ENCODE measurements at places on chromosomes 3 and 15.

DNA sequence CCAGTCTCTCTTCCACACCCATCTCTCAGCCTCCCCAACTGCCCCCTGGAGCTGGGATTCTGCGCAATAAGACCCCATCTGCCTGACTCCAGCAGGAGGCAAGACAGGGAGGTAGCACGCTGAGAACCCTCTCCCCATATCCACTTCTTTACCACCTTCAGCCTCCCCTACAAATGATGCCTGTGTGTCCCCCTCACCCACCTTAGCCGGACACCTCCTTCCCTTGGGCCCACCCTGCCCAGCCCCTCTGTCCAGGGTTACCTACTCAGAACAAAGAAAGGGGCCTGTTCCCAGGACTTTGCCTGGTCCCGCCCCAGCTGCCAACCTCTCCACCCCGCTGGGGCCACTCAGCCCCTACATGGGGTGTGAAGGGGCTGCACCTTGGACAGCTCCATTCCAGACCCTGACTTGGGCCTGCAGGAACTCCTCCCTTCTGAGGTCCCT, 40.8 kb upstream of the ATP2B2 start:
- DNase-seq, result no peak

GRCh38 chr3:147924755-147925154, 515.6 kb downstream of the ZIC1 start:
- DNase-seq, result no peak

DNA sequence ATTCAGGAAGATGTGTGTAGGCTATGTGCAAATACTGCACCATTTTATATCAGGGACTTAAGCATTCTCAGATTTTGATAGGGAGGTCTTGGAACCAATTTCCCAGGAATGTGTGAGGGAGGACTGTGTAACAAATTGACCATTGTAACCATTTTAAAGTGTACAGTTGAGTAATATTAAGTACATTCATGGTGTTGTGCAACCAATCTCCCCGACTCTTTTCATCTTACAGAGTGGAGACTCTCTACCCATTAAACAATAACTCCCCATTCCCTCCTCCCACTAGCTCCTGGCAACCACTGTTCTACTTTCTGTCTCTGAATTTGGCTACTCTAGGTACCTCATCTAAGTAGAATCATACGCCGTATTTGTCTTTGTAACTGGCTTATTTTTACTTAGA, 5.1 kb downstream of the RCN2 start:
- DNase-seq, result no peak

GRCh38 chr3:151145713-151146070, 57.3 kb downstream of the GPR171 start:
- no peak for DNase-seq

- no peak for DNase-seq
These were observed 84.3 kb upstream of the FXR1 start for GRCh38 chr3:180828001-180828720.

GRCh38 chr3:113977822-113978221, 30.0 kb downstream of the ZDHHC23 start:
- DNase-seq, result no peak

DNA sequence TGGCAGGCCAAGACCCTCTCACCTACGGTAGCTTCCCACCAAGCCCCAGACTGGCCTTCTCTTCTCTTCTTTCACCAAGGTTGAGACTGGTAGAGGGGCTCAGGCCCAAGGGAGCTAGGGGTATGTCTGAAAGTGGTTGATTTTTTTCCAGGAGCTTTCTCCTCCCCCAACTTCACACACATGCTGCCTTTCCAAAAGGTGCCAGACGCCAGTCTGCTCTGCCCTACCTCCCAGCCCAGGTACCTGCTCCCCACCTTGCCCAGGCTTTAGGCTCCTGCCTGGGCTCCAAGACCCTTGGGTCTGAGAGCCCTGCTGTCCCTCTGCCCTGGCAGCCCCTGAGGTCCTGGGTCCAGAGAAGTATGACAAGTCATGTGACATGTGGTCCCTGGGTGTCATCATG, 28.4 kb downstream of the MAPKAPK3 start:
- DNase-seq, result no peak

- no peak for DNase-seq
These were observed 235.5 kb downstream of the PDZRN3 start for GRCh38 chr3:73389117-73389813.

DNA sequence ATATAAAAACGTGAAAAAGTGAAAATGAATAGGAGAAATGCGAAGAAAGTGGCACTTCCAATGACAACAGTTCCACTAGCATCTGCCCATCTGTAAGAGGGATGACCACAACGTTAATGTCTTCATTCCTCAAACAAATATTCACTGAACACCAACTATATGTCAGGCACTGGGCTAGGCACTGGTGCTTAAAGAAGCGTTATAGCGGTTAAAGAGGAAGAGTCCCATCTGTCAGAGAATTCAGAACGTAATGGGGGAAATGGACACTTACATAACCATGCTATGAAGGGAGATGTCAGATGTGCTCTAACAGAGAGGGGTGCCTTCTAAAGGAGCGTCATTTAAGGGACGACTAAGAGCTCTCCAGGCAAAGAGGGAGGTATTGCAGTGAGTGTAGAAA, 8.2 kb downstream of the RUBCN start:
- no peak for DNase-seq

DNA sequence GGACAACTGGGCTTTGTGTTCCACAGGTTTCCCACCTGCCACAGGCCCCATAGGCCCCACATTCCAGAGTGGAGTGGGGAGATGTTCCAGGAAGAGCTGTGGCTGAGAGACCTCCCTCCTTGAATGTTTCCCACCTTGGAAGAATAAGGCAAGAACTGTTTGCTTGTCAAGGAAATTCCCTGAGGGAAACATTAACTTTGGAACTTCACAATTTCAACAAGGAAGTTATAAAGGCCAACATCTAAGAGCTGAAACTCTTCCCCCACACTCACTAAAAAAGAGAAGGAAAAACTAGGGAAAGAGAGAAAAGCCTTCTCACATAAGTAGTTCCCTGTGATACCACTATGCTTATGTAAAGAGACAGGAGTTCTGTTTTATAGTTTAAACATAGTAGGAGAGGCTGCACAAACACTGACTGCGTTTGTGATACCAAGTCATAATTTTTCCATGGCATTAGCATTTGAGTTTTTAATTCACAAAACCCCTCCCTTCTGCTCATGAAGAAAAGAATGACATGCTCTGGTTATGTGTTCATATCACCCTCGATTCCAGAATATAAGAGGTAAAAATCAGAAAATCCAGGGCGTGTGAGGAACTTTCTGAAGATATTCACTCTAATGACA, 39.8 kb upstream of the SPRED1 start:
- DNase-seq, result no peak

DNA sequence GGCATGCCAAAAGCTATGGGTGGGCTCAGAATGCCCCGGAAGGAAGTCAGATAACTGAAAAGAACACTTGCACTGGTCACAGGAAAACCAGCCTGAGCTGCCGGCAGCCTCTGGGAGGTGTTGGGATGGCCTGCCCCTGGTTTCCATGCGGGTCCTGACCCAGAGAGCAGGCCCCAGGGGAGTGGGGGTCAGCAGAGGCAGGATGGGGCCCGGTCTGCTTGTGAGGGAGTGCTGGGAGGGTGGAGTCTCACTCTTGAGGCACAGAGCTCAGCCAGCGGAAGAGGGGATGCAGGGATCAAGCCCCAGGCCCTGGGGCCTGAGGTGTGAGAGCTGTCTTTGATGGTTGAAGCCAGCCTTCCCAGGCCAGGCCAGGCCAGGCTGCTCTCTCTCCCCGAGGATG, 2.4 kb upstream of the RPUSD3 start:
- no peak for DNase-seq

DNA sequence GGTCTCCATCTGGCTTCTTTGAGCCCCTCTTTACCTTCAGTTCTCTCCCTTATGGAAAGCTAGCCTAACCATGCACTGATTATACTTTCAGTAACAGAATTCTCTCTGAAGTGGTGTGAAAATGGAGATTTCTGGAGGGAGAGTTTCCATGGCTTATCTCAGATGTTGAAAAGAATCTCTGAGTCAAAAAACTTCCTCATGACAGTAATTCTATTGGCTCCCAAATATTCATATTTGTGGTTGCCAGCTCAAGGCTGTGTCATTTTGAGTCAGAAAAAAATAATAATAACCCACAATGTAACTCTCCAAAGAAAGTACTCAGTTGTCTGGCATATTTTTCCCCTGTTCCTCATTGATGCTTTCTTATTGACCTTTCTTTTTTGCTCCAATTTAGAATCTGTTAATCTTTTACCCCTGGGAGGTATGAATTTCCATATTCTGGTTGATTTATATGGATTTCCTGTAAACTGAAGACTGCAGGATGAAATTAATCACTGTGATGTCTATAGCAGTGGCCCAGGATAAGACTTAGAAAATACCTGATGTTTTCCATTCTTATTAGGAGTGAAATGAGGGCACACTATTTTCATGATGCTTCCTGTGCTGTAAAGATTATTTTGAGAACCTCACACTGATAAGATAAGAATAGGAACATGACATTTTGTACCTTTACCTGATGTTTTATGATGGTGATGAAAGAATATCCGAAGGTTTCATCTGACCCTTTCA, 149.5 kb upstream of the EPHA3 start:
- DNase-seq, result no peak

DNA sequence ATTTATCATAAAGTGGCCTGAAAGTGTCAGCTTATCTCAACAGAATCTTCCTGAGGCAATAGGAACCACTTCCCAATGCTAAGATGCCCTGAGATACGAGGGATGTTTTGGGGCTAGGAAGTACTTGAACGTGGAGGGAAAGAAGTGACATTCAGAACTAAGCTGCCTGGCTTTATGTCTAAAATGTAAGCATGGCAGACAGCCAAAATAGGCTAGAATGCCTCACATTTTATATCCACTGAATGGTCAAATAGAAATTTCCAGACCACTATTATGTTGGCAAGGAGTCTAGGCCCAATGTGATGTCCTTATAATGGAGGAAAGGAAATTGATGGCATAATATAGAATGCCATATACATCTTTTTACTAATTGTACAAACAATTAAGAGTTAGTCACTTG, 154.9 kb downstream of the PEX5L start:
- no peak for DNase-seq

- DNase-seq, result no peak
These were observed 6.0 kb upstream of the ALPK3 start for GRCh38 chr15:84811151-84811550.

- no peak for DNase-seq
These were observed 39.0 kb downstream of the TAMM41 start for GRCh38 chr3:11807686-11808085.

GRCh38 chr3:106740116-106740515, 637.1 kb upstream of the CCDC54 start:
- no peak for DNase-seq

DNA sequence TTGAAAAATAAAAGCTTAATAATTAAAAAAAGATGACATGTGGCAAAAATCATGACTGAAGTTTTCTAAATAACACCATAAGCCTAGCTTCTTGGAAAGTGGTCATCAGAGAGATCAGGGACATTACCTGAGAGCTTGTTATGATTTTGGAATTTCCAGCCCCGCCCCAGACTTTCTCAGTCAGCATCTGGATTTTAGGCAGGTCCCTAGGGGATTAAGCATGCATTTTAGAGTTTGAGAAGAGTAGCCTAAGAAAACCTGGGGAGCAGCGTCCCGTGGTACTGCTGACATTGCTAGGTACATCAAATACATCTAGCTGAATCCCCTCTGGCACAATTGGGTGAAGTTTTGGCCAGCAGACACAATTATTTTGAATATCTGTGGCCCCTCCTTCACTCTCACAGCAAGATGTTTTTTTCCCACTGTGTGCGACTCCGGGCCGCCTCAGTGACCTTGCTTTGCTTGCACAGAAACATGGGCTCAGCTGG, 58.7 kb upstream of the MEF2A start:
- no peak for DNase-seq

- no peak for DNase-seq
These were observed 17.5 kb downstream of the STAC start for GRCh38 chr3:36397841-36398240.

DNA sequence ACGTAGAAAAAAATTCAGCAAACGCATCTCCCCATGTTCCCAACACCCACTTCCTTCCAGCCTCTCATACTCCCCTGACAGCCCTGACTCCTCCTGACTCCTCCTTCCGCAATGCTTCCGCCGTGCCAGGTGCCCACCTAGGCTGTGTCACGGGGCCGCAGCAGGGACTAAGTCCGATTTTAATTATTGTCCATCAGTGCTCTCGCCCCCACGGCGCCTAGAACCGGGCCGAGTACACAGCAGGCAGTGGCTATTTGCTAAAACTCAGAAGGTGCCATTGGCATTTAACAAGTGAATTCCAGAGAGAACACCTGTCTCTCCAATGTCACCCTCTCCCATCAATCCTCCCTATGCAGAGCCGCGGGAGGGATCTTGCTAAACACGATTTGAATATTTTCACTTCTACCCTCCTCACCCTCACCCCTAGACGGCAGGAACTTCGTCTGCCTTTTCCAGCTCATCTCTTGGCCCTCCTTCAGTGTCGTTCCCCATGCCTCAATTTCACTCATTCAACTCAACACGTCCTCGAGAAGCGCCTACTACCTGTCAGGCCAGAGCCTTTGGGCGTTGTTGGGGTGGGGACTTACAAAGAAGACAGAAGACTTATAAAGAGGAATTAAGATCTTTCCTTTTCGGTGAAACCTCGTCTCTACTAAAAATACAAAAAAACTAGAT, 11.5 kb upstream of the SHF start:
- DNase-seq, result no peak

DNA sequence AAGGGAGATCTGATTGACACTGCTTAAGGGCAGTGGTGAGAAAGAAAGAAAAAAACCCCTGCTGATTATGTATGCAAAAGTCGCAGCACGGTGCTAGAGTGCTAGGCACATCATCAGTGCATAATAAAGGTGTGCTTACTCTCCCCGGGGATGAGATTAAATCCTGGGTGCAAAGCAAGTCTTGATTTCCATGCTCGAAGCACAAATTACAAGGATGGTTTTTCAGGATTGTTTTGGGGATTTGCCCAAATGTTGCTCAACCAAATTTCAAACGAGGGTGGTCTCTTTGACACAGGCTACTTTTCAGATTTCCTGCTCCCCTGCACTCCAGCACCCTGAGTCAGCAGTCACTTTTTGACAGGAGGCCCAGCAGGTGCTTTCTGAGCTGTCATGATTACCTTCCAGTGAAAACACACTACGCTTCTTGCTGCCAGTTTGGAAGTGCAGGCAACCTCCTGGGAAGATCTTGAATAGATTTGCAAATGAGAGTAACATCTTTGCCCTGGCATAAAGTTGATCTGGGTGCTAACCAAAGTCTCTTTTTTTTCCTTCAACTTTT, 167.5 kb upstream of the TRIM42 start:
- DNase-seq, result no peak
